ENCODE measurements at places on chromosomes 16 and 17.

DNA sequence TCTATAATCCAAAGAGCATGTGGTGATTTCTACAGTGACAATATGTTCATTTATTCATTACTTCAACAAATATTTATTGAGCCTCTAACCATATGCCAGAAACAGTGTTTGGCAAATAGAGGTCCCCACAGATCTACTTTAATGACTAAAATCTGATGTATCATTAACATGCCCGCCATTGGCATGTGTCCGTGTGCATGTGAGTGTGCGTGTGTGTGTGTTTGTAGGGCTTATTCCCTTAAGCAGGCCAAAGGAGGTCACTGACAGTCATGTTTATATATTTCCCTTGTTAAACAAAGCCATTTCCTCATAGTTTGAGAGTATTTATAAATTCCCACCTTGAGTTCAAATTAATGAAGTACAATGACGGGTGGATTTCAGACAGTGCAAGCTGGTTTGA lies 174.4 kb upstream of the IRX6 start:
- DNase-seq = no peak

DNA sequence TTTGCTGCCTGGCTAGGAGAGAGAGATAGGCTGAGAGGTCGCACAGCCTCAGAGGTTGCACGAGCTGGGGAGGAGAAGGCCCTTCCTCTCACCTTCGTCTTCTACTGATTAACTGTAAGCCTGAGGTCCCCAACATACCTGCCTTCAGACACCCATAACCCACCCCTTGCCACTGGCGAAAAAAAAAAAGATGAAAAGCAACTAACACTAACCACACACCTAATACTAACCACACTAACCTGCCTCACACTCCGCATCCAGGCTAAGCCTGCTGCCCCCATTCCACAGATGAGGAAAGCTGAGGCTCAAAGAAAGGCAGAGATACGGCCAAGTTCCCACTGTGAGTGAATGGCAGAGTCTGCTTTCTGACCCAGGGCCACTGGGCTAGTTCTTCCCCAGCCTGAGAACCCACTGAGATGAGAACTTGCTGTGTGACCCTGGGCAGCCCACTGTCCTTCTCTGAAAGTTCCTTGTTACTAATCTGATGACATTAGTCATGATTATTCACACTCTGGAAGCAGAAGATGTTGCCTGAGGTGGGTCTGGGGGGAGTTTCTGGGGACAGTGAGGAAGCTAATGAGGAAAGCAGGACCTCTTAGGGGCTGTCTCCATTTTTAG lies 4.6 kb downstream of the IL21R start:
- no peak for DNase-seq

DNA sequence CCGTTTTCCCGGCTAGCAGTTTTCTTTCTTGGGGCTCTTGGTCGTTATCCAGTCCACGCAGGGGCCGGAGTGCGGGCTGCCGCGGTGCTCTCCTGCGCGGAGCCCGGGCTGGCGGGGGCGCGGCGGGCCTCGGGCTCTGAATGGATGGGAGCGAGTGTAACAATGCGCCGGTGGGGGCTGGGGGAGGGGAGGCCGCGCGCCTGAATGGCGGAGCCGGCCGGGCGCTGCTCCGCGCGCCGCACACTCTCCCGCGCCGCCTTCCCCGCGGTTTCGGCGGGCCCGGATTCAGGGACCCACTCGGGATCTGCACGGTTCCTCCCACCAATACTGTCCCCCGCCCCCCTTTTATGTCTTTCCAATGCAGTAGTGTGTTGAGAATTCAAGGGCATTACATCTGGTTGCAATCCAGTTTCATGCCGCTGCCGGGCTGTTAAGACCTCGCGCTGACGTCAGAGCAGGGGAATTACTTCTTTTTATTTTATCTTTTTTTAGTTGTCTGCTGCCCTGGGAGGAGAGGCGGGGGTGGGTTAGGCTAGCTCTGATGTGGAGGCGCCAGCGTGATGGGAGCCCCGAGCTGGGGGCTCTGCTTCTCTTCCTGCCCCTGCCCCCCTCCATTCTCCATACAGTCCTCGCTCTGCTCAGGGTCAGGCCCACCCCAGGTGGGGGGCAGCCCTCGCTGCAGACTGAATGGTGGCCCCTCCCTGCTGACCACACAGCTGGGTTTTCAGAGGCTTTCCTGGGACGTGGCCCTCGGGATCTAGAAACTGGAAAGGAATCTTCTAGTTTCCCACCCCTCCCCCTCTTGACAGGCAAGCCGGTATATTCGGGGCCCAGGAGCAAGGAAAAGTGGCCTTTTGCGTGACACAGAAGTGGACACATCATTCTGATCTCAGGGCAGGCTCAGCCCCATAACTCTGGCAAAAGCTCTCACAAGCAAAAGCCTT lies 1.8 kb downstream of the RAI1 start:
- DNase-seq = no peak

DNA sequence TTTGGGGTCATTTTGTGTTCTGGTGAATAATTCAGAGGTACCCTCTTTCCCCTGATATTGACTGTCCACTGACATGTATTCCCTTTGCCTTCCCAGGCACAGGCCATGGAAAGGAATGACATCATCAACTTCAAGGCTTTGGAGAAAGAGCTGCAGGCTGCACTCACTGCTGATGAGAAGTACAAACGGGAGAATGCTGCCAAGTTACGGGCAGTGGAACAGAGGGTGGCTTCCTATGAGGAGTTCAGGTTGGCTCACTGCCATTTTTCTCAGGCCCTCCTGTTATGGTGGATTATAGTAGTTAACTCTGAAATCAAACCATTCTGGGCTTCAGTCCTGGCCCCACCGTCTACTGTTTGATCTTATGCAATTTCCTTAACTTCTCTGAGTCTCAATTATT lies 1.6 kb upstream of the EFTUD2 start:
- no peak for DNase-seq

DNA sequence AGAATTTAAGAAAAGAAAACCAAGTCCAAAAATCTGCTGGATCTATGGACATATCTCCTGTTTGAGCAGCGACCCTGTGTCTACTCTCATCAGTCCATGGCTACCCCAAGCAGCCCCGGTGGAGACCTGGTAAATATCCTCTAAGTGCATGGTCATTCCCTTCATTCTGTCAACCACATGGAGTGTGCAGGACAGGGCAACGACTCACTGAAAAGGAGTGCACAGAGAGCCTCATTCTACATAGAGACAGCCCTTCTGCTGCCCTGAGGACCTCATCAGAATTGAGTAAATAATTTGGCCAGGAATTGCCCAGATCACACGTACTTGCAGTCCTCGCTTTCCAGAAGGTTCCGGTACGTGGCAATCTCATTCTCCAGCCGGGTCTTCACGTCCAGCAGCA lies 3.0 kb downstream of the KRT38 start:
- DNase-seq = no peak

- DNase-seq = no peak
These were observed 43.3 kb downstream of the PGS1 start for GRCh38 chr17:78421534-78422266.

DNA sequence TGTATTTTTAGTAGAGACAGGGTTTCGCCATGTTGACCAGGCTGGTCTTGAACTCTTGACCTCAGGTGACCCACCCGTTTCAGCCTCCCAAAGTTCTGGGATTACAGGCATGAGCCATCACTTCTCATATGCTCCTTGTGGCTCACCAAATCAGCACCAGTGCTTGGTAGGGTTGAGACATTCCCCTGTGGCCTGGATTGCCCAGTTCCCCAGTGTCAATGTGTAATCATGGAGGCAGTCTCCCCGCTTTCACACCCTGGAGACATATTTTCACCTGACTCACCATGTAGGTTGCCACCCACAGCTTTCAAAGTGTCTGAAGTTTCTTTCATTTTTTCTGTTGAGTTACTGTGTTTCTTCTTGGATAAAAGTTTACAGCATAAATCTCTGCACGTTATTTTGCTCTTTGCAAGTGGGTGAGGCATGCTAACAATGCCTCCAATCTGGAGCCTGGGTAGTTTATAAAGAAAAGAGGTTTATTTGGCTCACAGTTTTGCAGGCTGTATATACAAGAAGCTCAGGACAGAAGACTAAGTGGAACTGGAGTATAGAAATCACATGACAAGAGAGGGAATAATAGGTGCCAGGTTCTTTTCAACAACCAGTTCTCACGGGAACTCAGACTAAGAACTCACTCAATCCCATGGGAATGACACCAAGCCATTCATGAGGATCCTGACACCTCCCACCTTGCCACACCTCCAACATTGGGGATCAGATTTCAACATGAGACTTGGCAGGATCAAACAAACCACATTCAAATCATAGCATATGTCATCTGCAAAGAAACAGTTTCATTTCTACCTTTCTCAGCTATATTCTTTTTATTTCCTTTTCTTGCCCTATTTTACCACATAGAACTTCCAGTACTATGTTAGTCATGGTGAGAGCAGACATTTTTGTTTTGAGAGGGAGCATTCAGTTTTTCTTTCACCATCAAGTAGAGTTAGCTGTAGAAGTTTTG lies 113.2 kb downstream of the PHKB start:
- no peak for DNase-seq

GRCh38 chr16:16973707-16974591 lies 496.8 kb downstream of the XYLT1 start:
- DNase-seq = no peak

GRCh38 chr17:56310782-56311181 lies 157.5 kb downstream of the ANKFN1 start:
- DNase-seq = no peak

DNA sequence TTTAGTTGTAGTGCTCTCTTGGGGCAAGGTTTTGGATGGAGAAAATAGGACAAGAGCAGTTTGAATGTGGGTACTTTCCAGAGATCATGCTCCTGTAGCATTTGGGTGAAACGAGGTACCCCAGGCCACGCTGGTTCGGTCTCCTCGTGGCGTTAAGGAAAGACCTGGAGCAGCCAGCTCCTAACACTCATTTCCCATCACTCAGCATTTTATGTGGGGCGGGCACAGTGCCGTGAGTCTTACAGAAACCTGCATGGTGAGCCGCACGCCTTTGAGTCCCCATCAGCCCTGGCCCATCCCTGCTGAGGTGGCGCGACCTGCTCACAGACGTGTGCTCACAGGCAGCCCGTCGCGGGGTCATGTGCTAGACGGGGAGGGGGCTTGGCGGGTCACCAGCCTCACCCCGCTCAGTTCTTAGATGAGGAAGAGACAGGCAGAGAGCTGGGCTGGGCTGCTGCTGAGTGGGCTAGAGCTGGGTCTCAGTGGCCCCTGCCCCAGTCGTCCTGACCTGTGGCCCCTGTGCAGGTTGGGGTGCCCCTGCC lies 37.3 kb downstream of the TBCD start:
- DNase-seq = no peak

DNA sequence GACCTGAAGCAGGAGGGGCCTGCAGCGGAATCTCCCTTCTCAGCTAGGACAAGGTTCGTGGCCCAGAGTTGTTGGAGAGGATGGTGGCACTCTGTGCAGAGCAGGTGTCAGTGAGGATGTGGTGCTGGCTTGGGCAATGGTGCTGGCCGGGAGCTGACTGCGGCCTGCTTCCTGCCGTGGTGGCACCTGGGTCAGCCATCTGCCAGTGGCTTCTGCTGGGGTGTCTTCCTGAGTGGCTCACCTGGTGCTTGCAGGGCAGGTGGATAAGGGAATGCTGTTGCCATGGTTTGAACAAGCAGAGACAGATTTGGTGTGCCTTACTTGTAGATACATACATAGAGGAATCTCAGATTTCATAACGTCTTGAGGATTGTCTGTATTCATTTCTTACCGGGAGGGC lies 69.6 kb downstream of the SEC14L1 start:
- no peak for DNase-seq

DNA sequence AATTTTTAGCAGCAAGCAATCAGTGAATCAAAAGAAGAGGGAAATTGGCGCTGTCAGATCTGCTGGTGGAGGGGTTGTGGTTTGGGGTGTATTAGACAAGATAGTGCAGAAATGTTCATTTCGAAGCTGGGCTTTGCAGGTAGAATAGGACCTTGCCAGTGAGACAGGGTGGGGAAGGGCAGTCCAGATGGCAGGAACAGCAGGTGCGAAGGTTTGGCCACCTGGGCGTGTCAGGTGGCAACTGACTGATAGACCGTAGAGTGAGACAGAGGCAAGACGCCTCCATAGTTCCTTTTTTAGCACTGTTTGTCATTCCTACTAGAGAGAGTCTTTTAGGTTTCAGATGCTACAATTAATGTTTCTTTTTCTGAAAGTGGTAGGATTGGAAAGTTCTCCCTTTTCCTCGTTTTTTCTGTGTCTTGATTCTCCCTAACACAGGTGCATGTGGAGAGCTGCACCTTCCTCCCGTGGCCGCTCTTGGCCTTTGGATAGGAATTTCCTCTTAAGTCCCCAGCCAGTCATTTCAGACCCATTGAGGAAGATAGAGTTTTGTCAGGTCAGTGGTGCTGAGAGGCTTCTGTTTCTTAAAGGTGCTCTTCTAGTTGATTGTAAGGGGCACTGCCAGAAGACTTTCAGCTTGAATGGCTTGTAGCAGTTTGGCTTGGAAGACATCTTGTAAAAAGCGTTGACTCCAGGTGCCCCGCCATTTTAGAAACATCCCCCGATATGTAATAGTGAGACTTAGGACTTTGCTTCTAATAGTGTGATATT lies 315.6 kb downstream of the SNX29 start:
- no peak for DNase-seq

- no peak for DNase-seq
These were observed 6.3 kb downstream of the FOXF1 start for GRCh38 chr16:86516623-86517003.

DNA sequence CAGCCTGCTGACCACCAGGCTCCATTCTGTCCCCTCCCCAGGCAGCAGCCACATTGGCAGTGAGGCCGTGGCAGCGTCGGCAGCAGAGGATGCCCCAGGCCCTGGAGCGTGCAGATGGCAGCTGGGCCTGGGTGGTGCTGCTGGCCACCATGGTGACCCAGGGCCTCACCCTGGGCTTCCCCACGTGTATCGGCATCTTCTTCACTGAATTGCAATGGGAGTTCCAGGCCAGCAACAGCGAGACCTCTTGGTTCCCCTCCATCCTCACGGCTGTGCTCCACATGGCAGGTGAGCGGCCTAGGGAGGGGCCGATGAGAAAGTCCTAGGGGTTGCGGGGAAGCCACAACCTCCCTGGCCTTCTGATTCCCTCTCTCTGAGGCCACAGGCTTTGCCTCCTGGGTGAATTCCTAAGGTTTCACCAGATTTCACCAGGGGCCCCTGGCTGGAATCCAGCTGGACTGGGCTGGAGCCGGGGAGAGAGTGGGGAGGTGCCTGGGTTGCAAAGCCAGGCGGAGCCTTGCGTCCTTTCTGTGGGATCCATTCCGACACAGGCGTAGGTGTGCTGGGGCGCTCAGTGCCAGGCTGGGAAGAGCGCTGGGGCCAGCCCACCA lies 5.9 kb downstream of the SLC16A5 start:
- no peak for DNase-seq

DNA sequence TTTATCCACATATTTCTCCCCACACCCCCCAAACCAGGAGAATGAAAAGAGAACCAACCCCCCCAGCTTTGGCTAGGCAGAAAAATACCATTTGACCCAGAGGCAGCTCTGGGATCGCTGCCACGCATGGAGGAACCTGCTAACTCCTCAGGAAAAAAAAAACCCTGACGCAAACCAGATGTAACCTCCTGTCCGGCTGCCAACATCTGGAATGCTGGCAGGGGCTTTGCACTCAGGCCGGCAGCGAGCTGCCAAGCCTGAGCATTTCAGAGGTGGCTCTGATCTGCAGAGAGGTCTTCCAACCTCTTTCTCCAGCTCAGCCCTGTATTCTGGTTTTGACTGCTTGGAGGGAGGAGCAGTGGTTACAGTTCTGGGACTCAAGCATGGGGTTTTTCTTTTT lies 8.2 kb downstream of the IGFBP4 start:
- DNase-seq = no peak
